ENCODE measurements at places on chromosomes 6 and 20.

DNA sequence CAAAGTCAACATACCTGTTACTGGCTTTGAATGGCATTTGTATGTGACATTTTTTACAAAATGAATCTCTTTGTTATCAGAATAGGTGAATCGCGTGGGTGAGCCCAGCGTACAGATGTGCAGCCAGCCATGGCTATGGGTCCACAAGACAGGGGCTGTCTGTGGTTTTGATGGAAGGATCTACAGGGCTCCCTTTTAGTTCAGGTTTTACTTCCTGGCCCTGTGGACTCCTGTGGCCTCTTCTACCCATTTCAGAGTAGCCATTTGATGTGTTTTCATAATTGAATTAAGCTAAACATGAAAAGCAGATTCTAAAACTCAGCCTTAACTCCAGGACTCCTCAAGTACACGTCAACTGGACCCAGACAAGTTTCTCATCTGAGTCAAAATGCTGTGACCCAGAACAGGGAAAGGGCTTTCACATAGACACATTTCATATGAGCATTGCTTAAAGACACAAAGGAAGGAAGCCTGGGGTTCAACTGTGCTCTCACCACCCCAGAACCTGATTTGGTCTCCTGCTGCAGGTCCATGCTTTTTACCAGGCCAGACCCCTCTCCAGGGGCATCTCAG, 105.3 kb upstream of the NAA20 start:
- DNase-seq = no peak

DNA sequence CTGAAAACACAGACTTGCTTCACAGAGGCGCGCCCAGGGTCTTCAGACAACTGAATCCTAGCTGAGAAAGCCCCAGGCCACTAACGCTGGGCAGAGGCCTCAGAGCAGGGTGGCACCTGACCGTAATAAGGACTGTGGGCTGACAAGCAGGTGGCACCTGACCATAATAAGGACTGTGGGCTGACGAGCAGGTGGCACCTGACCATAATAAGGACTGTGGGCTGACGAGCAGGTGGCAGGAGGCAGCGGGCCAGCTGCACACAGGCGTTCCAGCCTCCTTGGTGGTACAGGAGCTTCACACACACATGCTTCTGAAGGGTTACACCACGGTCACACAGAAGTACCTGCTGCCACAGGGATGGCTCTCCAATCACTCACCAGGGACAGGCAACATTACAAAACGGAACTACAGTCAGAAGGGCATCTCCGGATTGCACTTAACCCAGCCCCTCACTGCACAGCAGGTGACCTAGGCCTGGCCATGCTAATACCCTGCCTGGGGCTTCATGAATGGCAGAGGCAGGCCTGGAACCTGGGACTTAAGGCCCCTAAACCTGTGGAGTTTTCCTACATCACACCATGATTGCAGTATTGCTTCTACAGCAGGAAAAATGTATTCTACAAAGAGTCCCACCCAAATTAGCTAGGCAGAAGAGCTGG, 50.8 kb downstream of the PSMG4 start:
- DNase-seq = no peak

DNA sequence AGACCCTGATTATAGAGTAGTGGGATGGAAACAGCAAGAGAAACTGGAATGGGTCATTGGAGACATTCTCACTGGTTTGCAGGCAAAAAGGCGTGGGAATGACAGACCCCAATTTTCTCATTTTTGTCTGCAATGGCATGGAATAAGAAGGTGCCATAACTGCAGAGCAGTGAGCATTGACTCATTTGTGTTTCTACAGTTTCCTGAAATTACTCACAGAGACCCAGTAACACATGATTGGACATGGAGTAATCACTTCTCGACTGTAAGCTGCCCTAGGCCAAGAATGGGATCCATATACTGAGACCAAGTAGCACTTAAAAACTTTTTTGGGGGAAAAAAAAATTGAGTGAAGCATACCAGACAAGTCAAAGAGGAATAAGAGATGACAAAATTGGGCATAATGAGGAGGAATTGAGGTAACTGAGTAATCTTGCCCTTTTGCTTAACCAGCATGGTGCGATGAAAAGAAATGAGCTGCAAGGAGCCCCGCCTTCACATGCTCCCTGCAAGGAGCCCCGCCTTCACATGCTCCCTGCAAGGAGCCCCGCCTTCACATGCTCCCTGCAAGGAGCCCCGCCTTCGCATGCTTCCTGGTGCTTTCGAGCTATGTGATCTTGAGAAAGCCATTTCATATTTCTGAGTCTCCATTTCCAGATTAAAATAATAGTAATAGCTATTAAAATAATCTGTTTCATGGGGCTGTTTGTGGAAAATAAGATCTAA, 44.1 kb downstream of the NHSL1 start:
- DNase-seq = no peak

GRCh38 chr6:84445068-84445467, 217.6 kb upstream of the CEP162 start:
- no peak for DNase-seq

- no peak for DNase-seq
Measured at GRCh38 chr6:144064402-144065212, 30.8 kb downstream of the SF3B5 start.

- no peak for DNase-seq
Measured at GRCh38 chr6:133214267-133214666, 26.9 kb upstream of the EYA4 start.

- peak; percentile 22 for DNase-seq
Measured at GRCh38 chr6:36491378-36491965, 48.7 kb downstream of the KCTD20 start.

DNA sequence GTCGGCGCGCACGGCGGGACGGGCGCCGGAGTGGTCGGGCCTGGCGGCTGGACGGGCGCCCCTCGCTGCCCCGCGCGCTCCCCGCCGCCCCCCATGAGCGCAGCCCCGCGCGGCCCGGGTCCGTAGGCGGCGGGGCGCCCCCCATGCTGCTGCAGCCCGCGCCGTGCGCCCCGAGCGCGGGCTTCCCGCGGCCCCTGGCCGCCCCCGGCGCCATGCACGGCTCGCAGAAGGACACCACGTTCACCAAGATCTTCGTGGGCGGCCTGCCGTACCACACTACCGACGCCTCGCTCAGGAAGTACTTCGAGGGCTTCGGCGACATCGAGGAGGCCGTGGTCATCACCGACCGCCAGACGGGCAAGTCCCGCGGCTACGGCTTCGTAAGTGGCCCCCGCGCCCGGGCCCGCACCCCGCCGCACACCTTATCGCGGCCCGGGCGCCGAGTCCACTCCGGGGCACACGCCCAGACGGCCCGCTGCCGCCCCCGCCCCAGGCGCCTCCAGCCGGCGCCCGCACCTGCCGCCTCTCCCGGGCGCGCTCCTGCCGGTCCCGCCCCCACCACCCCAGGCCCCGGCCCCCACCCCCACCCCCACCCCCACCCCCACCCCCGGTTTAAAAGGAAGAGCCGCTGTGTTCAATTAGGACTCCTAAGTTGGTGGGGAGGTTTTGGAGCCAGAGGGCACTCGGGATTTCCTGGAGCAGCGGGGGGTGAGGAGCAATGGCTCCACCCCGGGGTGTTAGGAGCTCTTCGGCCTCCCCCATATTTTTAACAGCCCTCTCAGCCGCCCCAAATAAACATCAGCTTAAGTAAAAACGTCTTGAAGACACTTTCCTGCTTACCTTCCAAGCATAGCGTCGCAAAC, 474 bp downstream of the RBM38 start:
- peak; percentile 24 for DNase-seq

Data from fibroblast of skin of back (primary cell).